ENCODE measurements at places on chromosomes 1 and 21.

DNA sequence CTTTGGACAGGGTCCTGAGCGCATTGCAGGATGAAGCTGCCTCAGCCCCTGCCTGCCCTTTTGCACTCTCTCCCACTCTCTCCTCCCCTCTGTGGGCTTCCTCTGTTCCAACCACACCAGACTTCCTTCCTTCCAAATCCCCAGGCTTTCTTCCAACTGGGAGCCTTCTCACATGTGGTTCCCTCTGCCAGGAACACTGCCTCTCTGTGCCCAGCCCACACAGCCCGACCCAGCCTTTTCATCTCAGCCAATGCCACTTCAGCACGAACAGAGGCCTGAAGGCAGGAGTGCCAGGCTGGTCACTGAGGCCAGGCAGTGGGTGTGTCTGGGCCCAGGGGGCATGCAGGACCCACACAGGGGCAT, 5.9 kb downstream of the SELENON start:
- peak; percentile 62 for DNase-seq

GRCh38 chr1:219681876-219682275, 69.0 kb upstream of the ZC3H11B start:
- DNase-seq = no peak

- no peak for DNase-seq
Observed at GRCh38 chr1:13469343-13469742, 44.5 kb downstream of the LRRC38 start.

DNA sequence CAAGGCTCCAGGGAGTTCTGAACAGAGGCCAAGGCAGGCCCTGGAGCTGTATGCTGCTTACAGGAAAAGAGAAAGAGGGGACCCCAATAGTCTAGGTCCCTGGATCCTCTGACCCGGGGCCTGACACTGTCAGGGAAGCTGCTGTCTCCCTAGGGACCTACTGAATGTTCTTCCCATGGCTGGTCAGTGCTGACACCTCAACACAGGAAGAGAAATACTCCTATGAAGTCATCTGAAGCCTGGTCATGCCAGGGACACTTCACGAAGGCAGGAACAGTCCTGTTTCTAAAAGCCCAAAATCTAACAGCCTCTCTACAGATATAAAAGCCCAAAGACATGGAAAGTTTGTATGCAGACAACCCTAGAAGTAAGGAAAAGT, 1.7 kb upstream of the LAD1 start:
- no peak for DNase-seq

DNA sequence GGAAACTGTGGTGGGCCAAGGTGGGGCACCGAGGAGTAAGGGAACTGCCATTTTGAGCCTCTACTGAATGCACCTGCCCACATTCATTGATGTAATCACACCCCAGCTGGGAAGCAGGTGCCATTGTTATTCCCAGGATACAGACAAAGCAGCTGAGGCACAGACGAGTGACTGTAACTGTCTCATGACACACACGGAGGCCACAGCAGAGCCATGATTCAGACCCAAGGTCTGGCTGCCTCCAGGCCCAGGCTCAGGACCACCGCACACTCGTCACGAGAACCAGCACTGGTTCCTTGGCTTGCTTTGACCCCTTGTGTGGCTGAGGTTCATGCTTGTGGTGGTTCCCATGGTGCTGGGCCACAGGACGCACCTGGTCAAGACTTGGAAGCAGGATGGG, 45.6 kb upstream of the CLIC4 start:
- no peak for DNase-seq

- no peak for DNase-seq
Observed at GRCh38 chr1:234373959-234374254, 651 bp downstream of the COA6 start.

- DNase-seq = no peak
Observed at GRCh38 chr1:107298526-107298925, 157.7 kb downstream of the NTNG1 start.

GRCh38 chr1:163054181-163054591, 15.0 kb upstream of the RGS4 start:
- peak; percentile 2 for DNase-seq

DNA sequence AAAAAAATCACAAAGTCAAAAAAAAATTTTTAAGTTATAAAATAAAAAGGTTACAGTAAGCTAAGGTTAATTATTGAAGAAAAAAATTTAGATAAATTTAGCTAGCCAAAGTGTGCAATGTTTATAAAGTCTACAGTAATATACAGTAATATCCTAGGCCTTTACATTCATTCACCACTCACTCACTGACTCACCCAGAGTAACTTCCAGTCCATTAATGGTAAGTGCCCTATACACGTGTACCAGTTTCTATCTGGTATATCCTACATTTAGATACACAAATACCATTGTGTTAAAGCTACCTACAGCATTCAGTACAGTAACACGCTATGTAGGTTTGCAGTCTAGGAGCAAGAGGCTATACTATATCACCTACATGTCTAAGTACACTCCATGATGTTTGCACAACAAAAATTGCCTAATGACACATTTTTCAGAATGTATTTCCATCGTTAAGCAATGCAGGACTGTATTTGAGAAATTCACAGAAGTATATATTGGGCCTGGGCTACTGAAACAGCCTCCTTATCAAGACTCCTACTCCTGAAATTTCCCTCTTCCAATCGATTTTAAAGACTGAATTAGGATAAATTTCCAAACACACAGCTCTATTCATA, 155.1 kb downstream of the COP1 start:
- no peak for DNase-seq

DNA sequence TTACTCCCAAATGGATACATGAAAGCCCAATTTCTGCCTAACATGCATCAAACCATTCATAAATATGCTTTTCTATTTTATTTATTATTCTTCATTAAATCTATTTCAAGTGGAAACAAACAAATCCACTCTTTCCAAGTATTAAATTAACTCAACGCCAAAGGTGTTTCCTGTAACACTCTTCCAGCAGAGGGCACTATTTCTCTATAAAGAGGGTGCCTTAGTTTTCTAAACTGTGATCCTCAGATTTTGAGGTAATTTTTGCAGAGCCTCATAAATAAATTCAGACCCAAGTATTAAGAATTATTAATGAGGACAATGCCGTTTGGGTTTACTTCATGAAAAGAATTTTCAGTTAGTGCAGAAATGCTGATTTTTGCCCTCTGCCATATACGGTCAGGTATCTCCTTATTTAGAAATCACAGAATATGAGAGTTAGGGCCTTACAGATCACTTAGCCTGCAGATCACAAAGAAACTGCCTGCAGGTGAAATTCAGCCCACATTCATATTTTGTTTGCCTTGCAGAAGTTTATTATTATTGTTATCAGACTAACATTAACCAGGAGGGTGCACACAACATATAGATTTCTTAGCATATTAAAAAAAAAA, 40.1 kb upstream of the MYSM1 start:
- DNase-seq = peak; percentile 73

- no peak for DNase-seq
Observed at GRCh38 chr1:92679980-92680379, 104.9 kb downstream of the EVI5 start.

GRCh38 chr1:7970246-7970645, 8.7 kb downstream of the PARK7 start:
- DNase-seq = no peak

DNA sequence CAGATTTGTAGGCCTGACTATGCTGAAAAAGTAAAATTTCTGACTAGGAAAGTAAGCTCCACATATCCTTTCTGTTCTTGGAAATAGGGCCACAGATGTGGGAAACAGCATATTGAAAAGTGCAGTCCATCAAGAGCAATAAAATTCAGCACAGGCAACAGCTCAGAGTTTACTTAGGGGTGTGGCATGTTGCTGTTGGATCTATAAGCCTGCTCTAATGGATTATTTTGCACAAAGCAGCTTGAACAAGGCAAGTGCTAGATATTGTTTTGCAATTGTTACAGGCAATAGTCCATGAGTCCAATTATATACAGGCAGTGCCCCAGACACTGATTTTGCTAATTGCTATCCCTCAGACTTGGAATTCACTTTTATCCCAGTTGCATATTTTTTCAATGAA, 289.8 kb upstream of the SNX7 start:
- no peak for DNase-seq

DNA sequence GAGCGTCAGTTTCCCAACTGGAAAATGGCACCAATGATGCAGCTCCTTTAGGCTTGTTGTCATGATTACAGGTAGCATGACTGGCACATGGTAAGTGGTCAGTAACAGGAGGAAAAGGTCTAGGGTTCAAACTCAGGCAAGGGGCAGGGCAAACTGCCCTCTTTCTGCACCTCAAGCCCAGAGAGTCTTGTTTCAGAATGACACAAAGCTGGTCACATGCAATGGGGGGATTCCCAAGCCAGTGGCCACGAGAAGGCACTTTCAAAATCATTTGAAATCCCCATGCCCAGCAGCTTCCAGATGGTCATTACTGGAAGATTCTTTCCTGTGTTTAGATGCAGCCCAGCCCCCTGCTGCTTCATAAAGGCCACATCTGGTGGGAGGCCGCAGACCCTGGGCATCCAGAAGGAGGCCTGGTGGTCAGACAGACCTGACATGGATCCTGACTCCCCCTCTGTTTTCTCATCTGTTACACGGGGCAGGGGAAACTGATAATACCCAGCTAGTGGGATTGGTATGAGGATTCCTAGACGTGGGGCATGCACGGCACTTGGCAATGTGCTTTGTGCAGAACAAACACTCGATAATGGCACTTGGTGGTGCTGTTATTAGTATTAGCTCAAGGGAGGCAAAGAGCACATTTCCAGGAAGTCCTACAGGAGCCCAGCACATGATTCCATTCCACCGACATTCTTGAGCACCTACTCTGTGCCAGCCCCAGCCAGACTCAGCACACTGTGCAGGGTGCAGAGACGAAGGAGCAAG, 6.9 kb upstream of the PLA2G2D start:
- no peak for DNase-seq

- peak; percentile 50 for DNase-seq
Observed at GRCh38 chr1:9441451-9442133, 97.7 kb upstream of the SLC25A33 start.

DNA sequence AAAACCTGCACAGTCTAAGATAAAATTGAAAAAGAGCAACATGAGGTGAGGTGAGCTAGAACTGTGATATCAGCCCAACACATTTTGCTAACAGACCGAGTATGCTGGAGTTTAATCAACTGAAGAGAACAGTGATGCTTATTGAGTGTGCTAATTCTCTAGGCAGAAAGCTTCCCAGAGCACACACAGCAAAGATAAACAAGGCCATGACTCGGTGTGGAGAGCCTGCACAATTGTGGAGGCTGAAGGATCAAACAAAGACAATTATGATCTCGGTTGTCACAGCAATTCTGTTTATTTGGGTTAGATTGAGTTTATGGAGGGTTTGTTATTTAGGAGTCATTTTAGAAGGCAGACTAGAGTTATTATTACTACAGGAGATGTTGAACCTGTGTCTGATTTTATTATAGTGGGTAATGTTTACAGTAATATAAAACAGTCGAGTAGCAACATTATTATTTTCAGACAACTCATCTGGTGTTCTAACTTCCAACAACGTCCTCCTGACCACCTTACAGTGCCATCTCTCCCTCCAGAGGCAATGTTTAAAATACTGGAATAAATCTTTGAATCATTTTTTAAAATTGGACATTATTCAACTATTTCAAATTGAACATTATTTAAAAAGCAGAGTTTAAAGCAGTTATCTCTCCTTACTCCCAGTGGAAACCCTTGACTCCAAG, 40.2 kb downstream of the DPT start:
- peak; percentile 41 for DNase-seq

DNA sequence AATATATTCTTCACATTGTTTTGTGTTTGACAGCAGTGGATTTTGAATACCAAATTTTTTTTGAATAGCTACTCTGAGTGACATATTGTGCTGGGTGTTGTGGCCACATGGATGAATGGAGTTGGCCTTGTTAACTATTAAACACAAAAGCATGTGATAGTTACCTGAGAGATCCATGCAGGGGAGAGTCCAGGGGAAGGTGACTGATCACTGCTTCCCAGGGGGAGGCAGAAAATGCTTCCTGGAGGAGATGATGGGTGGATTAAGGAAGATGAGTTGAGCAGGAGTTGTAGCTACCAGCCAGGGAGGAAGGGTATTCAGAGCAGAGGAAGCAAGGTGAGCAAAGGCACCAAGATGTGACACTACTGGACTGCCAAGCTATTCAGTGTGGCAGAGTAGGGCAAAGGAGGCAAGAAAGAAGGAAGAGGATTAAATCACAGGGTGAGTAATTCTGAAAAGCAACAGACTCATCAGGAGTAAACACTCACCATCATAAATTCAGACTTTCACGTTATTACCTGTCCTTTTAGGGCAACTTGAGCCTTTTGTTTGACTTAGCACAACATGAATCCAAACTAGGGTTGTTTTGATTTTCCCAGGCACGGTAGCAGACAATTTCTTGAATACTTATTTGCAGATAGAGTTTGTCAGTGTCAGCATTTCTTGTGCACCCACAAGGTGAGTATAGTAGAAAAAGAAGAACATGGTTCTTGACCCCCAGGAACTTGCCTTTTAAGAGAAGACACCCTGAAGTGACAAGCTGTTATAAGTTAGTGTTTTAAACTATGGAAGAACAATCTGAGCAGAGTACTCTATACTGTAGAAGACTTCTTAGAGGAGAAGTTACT, 4.2 kb downstream of the CD46 start:
- no peak for DNase-seq

DNA sequence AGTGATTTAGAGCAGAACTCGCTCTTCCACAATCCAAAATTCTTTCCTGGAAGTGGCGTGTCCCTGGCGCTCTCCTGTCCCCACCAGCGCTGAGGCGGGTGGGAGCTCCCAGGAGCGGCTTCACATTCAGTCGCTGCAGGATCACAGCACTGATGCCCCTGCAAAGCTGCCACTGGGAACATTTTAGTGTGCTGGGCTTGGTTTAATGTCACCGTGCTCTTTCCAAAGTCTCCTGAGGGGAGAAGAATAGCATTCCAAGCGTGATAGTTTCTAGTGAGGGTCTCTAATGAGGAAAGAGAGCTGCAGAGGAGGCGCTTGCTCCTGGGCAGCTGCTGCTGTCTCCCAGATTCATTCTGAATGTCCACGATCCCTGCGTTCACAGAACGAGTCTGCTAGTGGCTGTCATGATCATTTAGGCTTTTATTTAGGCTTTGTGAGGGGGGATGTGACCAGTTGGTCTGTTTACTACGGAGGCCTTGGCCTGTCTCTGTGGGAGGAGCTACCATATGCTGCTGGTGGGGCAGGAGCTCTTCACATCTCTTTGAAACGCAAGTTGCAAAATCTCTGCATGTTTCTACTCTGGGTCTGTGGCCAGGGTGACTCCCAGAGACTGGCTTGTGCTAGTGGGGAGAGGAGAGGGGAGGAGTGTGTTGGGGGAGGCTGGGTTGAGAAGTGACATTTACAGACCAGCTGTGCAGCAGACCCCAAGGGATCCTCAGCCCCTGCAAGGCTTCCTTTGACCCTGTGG, 23.4 kb downstream of the OLFML3 start:
- DNase-seq = no peak

GRCh38 chr1:185984113-185984836, 250.1 kb downstream of the HMCN1 start:
- DNase-seq = no peak

Measured in midbrain (tissue), 1 donor.